Colonic mucosa (tissue), 4 donors: ENCODE measurements at places on chromosomes 5 and 9. TPM values are rescaled to one million over a fixed set of nuclear protein-coding genes. Genes with fewer than 3 reads are reported as not detected.

DNA sequence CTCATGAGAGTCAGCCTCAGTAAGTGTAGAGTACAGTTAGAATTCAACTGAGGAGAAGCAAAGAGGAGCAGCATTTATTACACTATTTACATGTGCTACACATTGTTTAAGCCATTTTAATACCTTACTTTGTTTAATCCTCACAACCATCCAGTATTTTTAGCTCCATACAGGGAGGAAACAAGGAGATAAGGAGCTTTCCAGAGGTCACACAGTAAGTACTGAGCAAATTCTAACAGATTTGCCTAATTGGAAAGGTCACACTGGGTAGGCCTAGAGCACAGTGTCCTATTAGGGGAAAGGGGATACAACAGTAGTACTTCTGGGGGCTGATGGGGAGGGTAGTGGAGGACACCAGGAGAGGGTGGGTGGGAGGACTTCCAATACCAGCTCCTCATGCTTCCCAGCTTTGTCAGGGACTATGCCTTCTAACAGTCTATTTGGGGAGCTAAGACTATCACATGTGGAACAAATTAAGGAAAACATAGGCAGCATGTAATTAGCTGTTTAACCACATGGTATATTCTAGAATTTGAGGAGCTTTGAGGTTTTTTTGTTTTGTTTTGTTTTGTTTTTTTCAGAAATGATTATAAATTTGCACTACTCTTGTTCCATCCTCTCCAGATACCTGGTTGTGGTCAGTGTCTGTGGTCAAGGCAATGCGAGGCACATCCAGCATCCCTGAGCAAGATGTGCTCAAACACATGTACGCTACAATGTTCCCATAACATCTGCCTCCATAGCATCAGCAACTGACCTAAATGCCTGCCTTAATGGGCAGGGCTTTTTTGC lies 96.0 kb upstream of the SLC12A2 start:
- no peak for DNase-seq

DNA sequence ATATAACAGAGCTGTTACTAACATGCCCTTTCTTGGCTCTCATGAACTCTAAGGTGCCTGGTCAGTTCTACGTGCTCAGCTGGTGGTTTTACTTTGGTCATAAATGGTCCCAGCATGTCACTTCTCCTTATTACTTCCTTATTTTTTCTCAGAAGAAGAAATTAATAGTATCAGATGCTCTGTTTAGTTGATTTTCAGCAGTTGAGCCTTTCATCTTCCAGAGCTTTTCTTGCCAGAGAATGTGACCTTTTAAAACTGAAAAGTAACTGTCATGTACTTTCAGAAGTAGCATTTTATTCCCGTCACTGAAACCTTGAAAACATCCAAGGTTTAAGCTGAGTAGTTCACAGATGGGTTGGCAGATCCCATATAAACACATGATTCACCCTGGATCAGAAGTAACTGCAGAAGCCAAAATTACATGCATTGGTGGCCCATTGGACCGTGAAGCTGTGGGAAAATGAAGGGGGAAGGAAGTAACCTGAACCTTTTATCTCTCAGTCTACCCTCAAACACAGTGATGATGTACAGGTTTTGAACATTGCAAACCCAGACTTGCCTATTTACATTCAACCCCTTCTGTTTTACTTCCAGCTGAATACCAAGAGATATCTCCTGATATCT lies 50.5 kb downstream of the HACD4 start:
- DNase-seq: no peak

DNA sequence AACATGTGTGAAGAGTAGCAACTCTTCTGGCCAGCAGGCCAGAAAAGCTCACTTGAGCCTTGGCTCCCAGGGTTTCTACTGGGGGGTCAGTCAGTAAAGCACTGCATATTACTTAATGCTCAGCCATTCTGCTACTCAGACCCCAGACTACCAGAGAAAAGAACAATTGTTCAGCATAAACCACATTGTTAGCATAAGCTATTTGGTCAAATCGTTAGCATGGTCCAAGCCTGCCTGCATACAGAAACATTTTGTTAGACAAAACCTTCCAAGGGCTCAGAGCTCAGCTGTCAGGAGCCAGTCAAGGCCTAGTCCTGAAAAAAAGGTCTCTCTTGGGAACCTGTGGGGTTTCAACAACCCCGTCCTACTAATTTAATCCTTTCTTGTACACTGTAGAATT lies 449.3 kb downstream of the PRR16 start:
- DNase-seq: no peak

DNA sequence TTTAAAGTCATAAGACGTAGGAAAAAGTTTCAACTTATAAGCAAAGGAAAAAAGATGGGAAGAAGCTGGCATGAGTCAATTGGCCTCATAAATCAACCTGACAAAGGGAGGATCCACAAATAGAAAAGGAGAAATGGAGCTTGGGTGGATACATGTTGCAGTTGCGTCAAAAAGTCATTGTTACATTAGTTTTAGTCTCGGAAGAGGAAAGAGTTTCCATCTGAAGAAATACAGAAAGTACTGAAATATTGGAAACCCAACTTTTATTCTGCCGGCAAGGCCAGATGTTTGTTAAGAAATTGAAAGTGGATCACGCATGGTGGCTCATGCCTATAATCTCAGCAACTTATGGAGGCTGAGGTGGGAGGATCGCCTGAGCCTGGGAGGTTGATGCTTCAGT lies 11.3 kb upstream of the TIMD4 start:
- no peak for DNase-seq

DNA sequence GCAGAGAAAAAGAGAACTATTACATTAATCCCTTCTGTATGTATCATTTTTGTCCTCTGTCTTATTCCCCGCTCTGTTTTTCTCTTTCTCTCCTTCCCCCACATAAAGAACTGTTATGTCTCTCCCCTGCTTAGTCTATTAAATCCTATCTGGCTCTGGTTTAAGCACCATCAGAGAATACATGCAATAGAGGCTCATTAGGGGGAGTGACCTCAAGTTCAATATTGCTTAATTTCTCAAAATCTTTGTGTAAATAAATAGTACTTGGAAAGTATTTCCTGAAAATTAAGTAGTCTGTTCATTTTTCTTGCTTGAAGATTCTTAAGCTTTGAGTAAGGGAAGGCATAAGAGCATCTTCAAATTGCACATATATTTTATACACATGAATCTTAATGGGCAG lies 41.2 kb upstream of the FAM174A start:
- no peak for DNase-seq

- no peak for DNase-seq
These were observed 89.0 kb downstream of the GCNT4 start for GRCh38 chr5:74963407-74963806.

DNA sequence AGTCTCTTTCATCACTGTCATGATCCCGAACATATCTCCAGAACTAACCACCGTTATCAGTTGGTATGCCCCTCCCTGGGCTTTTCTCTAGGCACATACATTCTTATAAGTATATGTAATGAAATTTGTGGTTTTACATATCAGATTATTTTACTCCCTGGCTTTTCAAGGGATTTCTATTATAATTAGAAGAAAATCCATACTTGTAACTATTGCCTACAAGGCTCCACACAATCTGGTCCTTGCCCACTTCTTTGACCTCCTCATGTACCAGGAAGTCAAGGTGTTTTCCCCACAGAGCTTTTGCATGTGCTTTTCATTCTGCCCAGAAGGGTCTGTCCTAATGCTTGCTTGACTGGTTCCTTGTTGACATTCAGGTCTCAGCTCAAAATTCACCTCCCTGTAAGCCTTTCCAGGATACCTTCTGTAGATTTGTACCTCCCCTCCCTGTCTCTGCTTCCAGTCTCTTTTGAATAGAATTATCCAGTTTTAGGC lies 33.6 kb upstream of the HSD17B4 start:
- no peak for DNase-seq

GRCh38 chr9:100108559-100108958 lies 9.5 kb downstream of the INVS start:
- no peak for DNase-seq

DNA sequence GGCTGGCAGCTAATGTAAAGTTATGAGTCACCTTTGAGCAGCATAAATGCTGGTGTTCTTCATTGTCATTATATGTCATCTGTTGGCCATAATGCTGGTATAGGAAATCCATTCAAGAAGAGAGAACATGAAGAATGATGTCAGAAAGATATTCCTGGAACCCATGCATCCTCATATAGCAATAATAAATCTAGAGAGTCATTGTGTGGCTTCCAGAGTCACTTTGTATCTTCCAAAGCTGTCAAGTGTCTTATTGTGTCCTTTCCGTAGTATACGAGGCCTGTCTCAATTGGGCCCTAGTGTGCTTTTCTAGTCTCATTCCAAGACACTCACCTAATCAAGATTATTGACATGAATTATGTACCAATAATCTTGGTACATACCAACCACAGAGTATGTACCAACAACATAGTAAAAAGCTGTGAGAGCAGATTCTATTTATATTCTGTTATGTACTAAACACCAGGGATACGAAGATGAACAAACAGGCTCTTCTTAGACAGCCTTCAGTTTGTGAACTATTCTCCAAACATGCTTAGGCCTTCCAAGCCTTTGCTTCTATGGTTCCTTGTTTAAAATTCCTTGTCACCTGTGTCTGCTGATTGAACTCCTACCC lies 110.1 kb downstream of the ERCC6L2 start:
- DNase-seq: no peak

DNA sequence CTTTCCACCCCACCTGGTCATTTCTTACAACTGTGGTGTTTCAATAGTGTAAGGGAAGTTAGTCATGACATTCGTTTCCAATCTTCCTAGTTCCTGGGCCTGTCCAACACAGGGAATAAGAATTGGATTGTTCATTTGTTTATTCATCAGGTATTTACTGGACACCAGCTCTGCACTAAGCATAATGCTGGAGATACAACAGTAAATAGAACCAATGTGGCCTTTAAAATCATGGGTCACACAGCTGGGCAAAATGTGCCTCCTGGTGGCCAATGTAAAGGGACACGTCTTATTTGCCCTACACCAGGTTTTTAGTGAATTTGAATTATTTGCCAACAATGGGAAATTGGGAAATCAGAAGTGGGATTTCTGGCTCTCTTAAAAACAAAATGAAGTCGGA lies 10.4 kb downstream of the ABLIM3 start:
- no peak for DNase-seq

GRCh38 chr5:141871870-141872269 lies 6.3 kb downstream of the PCDH1 start:
- peak; percentile 48 for DNase-seq

GRCh38 chr5:87268970-87269377 lies 1.3 kb downstream of the RASA1 start:
- DNase-seq: no peak

DNA sequence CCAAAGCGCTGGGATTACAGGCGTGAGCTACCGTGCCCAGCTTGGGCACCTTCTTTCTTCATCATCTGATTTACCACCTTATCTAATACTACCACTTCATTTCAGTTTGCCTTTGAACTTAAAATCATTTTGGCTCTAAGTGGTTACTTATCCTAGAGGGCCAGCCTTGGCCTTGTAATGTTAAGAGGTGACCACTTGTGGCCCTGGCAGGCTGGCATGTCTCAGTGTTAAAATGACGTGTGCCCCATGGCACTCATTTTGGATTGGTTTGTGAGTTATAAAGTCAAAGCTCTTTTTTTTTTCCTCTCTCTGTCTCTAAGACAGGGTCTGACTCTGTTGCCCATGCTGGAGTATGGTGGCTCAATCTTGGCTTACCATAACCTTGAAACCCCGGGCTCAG lies 17.8 kb downstream of the HABP4 start:
- no peak for DNase-seq

GRCh38 chr9:114098936-114099668 lies at the start of gene KIF12:
KIF12 (minus strand) TSS chr9:114099292; CDS start chr9:114099276, 16 bp downstream.
- DNase-seq: peak; percentile 75

- DNase-seq: no peak
These were observed 79.9 kb downstream of the GAPVD1 start for GRCh38 chr9:125341566-125341965.

- no peak for DNase-seq
These were observed 431.0 kb downstream of the SH3GL2 start for GRCh38 chr9:18009902-18010301.

- DNase-seq: no peak
These were observed 5.9 kb upstream of the LARS1 start for GRCh38 chr5:146188358-146188757.

GRCh38 chr5:115190388-115190787 lies 20.7 kb upstream of the TRIM36 start:
- DNase-seq: peak; percentile 46

DNA sequence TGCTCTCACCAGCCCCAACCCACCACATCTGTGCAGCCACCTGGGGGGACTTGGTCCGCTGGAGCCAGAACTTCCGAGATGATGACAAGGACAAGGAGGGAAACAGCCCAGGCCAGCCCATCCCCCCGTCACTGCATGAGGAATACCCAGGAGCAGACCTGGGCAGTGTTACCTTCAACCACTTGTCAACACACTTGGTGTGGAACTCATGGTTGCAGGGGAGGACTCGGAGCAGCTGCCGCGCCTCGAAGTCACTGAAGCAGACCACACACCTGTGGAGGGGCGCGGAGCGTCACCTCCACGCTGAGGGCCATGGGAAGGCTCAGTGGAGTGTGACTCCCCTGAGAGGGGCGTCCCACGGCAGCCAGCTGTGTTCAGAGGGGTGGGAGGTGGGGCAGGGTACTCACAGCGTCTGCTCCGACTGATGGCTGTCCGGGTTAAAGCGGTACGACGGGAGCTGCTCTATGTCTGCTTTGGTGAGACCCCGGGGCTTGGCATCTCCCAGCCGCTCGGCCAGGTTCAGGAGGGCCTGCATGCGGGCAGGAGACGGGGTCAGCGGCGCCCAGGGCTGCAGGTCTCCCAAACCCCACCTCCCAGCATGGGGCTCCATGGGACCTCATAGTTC lies 8.0 kb downstream of the RNF44 start:
- DNase-seq: no peak

DNA sequence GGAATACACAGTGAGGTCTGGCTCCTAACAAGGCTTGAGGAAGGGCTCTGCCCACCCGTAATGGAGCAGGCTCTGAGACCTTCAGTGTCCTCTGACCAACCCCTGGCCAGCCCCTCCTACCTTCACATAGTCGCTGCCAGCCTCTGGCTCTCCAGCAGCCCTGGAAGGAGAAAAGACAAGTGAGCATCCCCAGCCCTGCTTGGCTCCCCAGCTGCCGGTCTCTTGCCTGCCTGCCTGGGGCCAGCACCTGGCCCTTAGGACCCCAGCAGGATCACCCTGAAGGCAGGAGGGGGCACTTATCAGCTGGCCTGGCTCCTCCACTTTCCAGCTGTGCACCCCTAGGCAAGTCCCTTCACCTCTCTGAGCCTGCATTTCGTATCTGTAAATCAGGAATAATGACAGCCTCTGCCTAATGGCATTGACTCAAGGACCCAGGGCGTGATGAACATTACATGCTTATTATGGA lies 16.9 kb downstream of the SH2D3C start:
- DNase-seq: no peak

DNA sequence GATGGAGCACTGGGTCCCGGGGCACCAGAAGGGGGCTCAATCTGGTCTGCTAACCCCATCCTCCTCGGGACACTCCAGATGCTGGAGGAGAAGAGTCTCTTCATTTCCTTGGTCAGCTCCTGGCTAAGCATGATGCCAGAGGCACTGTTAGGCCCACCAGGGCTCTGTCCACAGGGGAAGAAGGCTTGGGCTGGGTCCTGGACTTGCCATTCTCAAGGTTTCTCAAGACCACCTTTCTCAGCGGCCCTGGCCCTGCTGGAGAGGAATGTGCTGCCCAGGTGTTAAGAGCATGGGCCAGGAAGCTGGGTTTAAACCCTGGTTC lies 7.9 kb downstream of the SH2D3C start:
- no peak for DNase-seq

The PDCD1LG2 gene
- 0.15 TPM for total RNA-seq

The GNG10 gene
- 27.3 TPM for total RNA-seq

The SLC9A3 gene
- total RNA-seq: 78.8 TPM

The ISL1 gene
- total RNA-seq: 1.3 TPM

The CMBL gene
- 123 TPM for total RNA-seq

The CCDC171 gene
- 2.3 TPM for total RNA-seq

The NEURL1B gene
- 61.6 TPM for total RNA-seq

The OR1L8 gene
- total RNA-seq: not detected

The EIF4E1B gene
- not detected for total RNA-seq
